ENCODE measurements at places on chromosomes 1 and 21. TPM values are rescaled to one million over a fixed set of nuclear protein-coding genes. Genes with fewer than 3 reads are reported as not detected.

Gene DIO1
- total RNA-seq, result not detected

Gene NEGR1
- total RNA-seq, result 2.7 TPM

Gene CFHR5
- not detected for total RNA-seq

Gene ARHGEF16
- 0.23 TPM for total RNA-seq

Gene ASCL5
- total RNA-seq, result not detected

Gene C8A
- total RNA-seq, result not detected

Gene SELENBP1
- 34.8 TPM for total RNA-seq

Gene PADI3
- not detected for total RNA-seq

Gene FCRL5
- total RNA-seq, result not detected

Gene CYP4A22
- total RNA-seq, result not detected

Gene NAV1
- total RNA-seq, result 26.6 TPM

Gene FALEC
- 0.70 TPM for total RNA-seq

Gene CLEC20A
- 0.08 TPM for total RNA-seq

Gene KISS1
- total RNA-seq, result not detected

Gene CTTNBP2NL
- 12.9 TPM for total RNA-seq

Gene ZNHIT6
- total RNA-seq, result 19.5 TPM

Gene FMO5
- total RNA-seq, result 1.2 TPM

Gene SELE
- 0.45 TPM for total RNA-seq

Gene TOR1AIP2
- 36.9 TPM for total RNA-seq

Gene ZNF695
- 2.0 TPM for total RNA-seq

Gene KRTAP13-2
- total RNA-seq, result not detected

Gene PLEKHA6
- total RNA-seq, result 0.08 TPM

Gene CACNA1S
- total RNA-seq, result not detected

Gene FCRL2
- not detected for total RNA-seq

Gene BEND5
- 0.35 TPM for total RNA-seq

Gene FAM151A
- not detected for total RNA-seq

Gene VASH2
- total RNA-seq, result 0.30 TPM

Gene TMPRSS3
- total RNA-seq, result not detected

Gene OR4F29
- total RNA-seq, result 0.23 TPM

Gene SLAMF1
- total RNA-seq, result not detected

Gene SLC44A5
- under 0.01 TPM for total RNA-seq

Gene KDM1A
- total RNA-seq, result 132 TPM

Gene ORC1
- total RNA-seq, result 1.9 TPM

Gene OR2L3
- not detected for total RNA-seq

Gene ZYG11A
- 0.15 TPM for total RNA-seq

Gene RCAN3
- total RNA-seq, result 5.7 TPM

Gene SLC9C2
- total RNA-seq, result not detected

Gene ANGPTL3
- not detected for total RNA-seq

Gene MAD2L2
- 38.9 TPM for total RNA-seq

Gene RGSL1
- total RNA-seq, result not detected

Gene CFHR2
- total RNA-seq, result not detected
